ENCODE measurements at places on chromosomes 5 and 9.

GRCh38 chr9:118595719-118596305, 773.4 kb downstream of the BRINP1 start:
- peak; percentile 25 for DNase-seq

DNA sequence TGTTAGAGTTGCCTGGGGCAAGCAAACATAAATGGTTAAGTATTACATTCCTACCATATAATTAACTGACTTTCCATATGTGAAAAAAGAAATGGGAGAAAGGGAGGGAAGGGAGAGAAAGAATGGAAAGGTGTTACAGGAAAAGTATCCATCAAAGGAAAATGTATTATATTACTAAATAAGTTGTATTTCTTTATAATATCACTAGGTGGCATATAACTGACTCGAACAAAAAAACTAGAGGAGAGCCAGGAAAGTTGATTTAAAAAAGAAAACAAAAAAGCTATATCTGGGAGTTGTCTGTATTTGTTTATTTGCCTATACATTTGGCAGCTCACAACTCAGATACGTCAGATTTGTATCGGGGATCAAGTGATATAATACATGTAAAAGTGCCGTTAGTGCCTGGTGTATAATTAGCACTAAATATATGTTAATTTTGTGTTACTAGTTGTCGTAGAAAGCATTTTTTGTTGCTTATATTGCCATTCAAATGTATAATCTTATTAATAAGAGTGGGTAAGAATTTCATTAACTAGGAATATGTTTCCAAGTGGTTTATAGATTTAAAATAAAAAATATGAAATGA, 59.6 kb upstream of the ADAMTS19 start:
- no peak for DNase-seq

- DNase-seq, result no peak
Observed at GRCh38 chr5:41708604-41708940, 161.7 kb downstream of the OXCT1 start.

DNA sequence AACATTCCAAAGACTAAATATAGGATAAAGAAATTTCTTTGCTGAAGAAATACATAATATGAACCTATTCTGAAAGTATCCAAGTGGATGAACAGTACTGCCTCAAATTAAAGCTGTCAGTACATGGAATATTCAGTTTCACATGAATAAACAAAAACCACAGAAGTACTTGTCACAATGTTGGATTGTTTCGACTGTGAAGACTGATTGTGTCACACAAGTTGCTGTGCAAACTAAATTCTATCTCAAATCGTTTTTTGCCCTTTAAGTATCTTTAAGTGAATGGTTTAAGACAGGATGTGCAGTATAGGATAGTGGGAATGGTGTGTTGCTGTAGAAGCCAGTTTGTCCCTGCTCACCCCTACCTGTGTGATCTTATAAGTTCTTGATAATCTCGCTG, 137.4 kb upstream of the OTULINL start:
- no peak for DNase-seq

- peak; percentile 50 for DNase-seq
Observed at GRCh38 chr5:172446336-172447051, 7.8 kb downstream of the SH3PXD2B start.

DNA sequence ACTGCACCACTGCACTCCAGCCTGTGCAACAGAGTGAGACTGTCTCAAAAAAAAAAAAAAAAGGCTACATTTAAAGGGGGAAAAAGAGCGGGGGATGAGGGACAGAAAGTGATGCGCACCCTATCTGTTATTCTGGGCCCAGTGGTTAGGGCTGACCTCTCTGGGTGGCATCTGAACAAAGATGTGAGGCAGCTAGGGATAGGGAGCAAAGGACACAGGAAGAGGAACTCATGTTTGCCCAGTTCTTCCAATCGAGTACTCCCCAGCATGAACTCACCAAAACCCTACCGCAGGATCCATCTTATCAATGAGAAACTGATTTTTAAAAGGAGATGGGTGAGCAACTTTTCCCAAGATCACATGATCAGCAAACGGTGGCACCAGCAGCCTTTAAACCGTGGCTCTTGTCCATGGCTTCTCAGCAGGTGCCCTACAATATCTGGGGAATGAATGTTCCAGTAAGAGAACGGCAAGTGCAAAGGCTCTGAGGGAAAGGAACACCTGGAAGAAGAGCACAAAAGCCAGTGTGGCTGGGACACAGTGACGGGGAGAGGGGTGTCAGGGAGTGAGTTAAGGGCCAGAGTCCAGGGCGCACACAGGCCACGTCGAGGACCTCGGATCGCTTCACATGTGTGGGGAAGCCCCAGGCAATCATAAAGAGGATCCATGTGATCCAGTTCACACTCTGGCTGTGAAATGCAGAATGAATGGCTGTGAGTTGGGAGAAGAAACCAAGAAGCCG, 22.0 kb downstream of the RAPGEF1 start:
- DNase-seq, result no peak

- no peak for DNase-seq
Observed at GRCh38 chr5:59238126-59238902, 655.2 kb downstream of the PDE4D start.

DNA sequence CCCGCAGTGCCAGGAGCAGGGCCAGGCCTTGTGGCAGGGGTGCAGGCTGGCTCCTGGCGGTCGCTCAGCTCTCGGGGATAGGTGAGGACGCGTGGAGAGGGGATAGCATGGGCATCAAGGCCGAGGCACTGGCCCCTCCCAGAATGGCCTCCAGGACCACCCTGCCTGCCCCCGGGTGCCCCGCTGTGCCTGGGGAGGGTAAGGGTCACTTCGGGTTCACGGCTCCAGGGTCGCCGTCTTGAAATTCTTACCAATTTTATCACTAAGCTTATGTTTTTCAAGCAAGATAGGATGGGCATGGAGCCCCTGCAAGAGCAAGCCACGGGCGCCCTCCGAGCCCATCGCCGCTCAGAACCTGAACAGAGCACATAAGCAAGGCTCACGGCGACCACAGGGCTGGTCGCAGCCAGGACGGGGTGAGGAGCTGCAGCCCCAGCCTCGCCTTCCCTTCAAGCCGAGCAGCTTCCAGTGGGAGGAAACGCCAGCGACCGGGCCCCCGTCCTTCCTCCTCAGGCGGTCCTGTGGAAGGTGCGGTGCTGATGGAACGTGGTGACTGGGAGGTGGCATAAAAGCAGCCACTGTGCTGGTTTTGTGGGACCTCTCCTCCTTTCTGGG, 14.2 kb upstream of the CLPTM1L start:
- no peak for DNase-seq

All from left cardiac atrium (tissue), 4 donors.